ENCODE measurements at places on chromosomes 13 and 19.
A peak's percentile ranks its signal among the peaks of the same experiment; 100 is the strongest.

DNA sequence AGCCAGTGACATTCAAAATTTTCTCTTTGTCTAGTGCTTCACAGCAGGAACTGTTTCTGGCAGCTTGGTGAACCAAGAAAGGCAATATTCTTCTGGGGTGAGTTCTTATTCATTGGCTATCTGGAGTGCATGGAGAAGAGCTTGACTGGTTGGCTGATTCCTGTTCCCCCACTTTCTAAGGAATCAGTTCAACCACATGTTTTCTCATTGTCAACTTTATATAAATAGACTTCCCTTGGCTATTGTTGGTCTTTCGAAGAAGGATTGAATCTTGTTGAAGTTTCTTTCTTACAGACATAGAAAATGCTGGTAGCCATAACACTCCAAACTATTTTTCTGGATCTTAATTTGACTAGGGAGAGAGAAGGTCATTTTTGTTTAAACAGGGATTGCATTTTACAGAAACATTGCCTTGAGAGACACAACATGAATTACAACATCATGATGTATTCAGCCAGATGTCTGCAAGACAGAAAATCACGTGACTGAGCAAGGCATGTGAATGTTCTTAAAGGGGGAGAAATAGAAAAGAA is 85.2 kb downstream of the EDNRB start:
- DNase-seq = peak; percentile 25

GRCh38 chr13:78680115-78680561 is 21.2 kb upstream of the OBI1 start:
- no peak for DNase-seq

- no peak for DNase-seq
These were observed 10.9 kb upstream of the ZBTB32 start for GRCh38 chr19:35693422-35693821.

DNA sequence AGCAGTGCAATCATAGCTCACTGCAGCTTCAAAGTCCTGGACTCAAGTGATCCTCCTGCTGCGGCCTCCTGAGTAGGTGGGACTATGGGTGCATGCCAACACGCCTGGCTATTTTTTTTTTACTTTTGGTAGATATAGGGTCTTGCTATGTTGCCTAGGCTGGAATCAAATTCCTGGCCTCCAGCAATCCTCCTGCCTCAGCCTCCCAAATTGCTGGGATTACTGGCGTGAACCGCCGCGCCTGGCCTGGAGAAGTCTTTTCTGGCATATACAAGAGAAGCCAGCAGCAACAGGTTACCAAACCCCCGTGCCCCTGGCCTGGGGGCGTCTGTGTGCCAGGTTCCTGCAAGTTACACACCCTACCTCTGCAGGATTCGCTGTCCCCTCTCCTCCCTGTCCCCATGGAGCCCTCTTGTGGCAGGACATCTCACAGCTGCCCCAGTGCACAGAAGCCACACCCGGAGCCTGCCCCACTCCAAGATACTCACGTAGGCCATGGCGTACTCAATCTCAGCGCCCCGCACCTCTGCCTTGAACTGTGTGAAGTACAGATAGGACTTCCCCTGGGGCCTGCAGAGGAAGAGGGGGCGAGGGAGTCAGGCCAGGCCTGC is 9.9 kb downstream of the MYDGF start:
- no peak for DNase-seq

DNA sequence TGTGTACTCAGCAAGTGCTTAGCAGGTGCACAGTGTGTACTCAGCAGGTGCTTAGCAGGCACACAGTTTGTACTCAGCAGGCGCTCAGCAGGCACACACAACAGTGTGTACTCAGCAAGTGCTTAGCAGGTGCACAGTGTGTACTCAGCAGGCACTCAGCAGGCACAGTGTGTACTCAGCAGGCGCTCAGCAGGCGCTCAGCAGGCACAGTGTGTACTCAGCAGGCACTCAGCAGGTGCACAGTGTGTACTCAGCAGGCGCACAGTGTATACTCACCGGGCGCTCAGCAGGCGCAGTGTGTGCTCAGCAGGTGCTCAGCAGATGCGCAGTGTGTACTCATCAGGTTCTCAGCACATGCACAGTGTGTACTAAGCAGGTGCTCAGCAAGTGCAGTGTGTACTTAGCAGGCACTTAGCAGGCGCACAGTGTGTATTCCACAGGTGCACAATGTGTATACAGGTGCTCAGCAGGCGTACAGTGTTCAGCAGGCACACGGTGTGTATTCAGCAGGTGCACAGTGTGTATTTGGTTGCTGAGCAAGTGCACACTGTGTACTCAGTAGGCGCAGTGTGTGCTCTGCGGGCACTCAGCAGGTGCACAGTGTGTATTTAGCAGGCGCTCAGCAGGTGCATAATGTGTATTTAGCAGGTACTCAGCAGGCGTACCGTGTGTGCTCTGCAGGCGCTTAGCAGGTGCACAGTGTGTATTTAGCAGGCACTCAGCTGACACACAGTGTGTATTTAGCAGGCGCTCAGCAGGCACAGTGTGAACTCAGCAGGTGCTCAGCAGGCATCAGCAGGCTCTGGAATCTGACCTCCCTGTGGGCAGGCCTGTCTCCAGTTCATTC is 15.1 kb downstream of the CRTC1 start:
- no peak for DNase-seq

DNA sequence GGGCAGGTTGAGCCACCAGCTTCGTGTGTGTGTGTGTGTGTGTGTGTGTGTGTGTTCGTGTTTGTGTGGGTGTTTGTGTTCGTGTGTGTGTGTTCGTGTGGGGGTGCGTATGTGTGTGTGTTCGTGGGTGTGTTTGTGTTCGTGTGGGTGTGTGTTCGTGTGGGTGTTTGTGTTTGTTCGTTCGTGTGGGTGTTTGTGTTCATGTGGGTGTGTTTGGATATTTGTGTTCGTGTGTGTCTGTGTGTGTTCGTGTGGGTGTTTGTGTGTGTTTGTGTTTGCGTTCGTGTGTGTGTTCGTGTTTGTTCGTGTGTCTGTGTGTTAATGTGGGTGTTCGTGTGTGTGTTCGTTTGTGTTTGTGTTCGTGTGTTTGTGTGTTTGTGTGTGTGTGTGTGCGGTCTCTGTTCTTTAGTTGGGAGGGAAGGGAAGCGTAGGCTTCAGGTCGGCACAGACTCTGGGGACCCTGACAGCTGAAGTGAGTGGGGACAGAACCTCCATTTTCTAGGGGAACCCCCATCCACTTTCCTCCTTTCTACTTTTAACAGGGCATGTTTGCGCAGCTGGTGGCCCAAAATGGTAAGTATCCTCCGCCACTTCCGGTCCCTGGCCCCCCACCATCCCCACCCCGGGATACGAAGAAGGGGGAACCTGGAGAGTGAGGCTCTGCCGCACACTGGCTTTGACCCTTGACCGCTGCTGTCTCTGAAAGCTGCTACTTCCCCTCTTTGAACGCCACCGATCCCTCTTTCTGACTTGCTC is 1.6 kb downstream of the TNFSF9 start:
- DNase-seq = no peak

GRCh38 chr13:48573213-48574007 is 40.5 kb upstream of the RCBTB2 start:
- DNase-seq = no peak

GRCh38 chr19:13856497-13856896 is 20.4 kb upstream of the NANOS3 start:
- no peak for DNase-seq

GRCh38 chr19:2533686-2534422 is 57.9 kb downstream of the GADD45B start:
- no peak for DNase-seq

- DNase-seq = no peak
These were observed 28.7 kb upstream of the LMO7 start for GRCh38 chr13:75607447-75607846.

GRCh38 chr13:39597838-39598237 is 5.2 kb downstream of the LHFPL6 start:
- no peak for DNase-seq

DNA sequence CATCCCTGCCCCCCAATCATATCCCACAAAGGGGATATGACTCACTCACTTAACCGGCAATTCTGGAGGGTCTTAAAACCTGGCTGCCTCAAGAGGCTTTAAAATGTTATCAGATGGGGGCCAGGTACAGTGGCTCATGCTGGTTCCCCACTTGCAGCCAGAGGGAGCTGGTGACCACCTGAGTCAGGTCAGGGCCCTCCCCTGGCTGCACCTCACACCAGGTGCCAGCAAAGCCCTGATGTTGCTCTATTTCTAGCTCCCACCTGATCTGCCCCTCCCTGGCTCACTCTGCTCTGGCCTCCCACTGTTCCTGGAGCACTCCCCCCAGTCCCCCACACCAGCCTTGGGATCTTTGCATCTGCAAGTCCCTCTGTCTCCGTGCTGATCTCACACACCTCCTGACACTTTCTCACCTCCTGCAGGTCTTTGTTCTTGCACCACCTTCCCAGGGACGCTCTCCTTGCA is 14.2 kb downstream of the HPN start:
- no peak for DNase-seq

DNA sequence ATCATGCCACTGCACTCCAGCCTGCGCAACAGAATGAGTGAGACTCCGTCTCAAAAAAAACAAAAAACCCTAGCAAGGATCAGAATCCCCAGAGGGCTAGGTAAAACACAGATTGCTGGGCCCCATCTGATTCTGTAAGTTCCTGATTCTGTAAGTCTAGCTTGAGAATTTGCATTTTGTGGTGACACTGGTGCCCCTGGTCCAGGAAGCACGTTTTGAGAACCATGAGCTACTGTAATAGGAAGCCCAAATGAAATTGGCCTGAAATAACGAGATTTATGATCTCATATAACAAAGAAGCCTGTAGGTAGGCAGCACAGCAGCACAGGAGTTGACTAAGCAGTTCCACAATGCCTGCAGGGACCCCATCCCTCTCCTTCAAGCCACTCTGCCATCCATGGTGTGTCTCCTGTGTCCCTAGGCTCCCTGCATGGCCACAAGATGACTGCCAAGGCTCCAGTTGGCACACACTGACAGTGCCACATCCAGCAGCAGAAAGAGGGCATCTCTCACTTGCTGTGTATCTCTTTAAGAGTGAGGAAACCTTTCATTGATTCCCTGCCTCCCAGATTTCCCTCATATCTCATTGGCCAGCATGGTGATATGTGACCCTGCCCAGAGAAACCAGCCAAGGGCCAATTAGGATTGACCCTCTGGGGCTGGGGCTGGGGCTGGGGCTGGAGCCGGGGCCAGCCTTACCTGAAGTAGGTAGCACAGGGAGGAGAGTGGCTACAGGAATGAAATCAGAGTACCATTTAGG is 21.7 kb downstream of the SIPA1L3 start:
- DNase-seq = no peak

DNA sequence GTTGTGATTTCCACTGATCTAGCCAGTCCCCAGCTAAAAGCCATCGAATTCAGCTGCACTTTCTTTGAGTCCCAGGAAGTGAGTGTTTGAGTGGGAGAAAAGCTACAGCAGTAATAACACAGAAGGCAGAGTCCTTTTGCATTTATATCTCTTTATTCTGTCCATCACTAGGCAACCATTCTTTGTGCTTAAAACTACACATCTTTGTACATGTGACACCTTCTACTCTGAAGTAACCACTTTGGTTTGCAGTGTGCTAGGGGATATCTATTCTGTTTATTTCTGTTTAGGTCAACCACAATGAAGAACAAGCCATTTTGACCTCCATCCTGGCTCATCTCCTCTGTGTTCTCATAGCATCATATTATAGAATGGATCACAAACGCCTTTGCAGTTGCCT is 226.0 kb upstream of the SERP2 start:
- no peak for DNase-seq

GRCh38 chr13:50747737-50748350 is 95.6 kb downstream of the DLEU7 start:
- no peak for DNase-seq

- DNase-seq = no peak
These were observed 6.7 kb upstream of the GNA15 start for GRCh38 chr19:3129112-3129511.

DNA sequence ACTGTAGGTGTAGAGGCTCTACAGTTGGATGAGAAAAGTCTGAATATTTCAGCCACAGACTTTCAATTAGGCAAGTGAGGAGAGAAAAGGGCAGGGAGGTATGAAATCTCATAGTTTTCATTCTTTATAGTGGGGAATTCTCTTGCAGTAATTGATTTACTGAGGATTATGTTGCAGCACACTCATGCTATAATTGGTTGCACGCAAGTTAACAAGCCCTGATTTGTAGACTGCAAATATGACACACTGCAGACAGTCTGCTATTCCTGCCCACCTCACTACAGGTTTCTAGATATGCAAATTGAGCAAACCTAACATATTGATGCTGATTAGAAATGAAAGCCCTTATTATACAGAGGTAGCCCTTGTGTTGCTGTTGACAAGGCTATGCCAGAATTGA is 139.4 kb downstream of the LHFPL6 start:
- no peak for DNase-seq

Measured in head of caudate nucleus (tissue), 42 donors.